ENCODE measurements at places on chromosomes 6 and 20. TPM values are rescaled to one million over a fixed set of nuclear protein-coding genes. Genes with fewer than 3 reads are reported as not detected.

- no peak for DNase-seq
Observed at GRCh38 chr20:50517817-50518154, 7.6 kb downstream of the PTPN1 start.

The UBE3D gene
- 2.8 TPM for total RNA-seq

The TGM3 gene
- not detected for total RNA-seq

The BMP7 gene
- total RNA-seq: 29.1 TPM

- no peak for DNase-seq
Observed at GRCh38 chr6:116200619-116201249, 53.1 kb downstream of the TSPYL4 start.

GRCh38 chr20:8372824-8373380 lies 240.8 kb downstream of the PLCB1 start:
- DNase-seq: no peak

The ISM1 gene
- 3.4 TPM for total RNA-seq

- DNase-seq: no peak
Observed at GRCh38 chr20:24361541-24361940, 107.9 kb upstream of the SYNDIG1 start.

The POPDC3 gene
- total RNA-seq: 48.2 TPM

The SRMS gene
- total RNA-seq: not detected
